Ecto neural progenitor cell (in vitro differentiated cells): ENCODE measurements at places on chromosomes 7 and 10.

GRCh38 chr10:44775402-44775741, 135.8 kb upstream of the TMEM72 start:
- no peak for DNase-seq

- DNase-seq: no peak
Measured at GRCh38 chr10:4051011-4051640, 266.1 kb upstream of the KLF6 start.

DNA sequence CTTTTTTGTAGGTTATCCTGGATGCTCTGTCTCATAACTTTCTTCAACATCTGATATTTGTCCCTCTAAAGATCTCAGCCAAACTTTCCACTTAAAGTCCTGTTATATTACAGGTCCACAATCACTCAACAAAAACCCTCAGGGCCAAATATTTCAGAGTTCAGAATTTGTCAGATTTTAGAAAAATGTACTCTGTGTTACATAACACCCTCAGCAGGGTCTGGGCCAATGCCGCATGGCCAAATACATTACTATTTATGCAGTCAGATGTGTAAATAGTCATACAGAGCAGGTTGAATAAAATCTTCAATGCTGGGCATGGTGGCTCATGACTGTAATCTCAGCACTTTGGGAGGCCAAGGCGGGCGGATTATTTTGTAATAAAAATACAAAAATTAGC, 11.5 kb downstream of the RAB19 start:
- no peak for DNase-seq

- DNase-seq: no peak
Measured at GRCh38 chr7:135745703-135746312, 2.8 kb downstream of the FAM180A start.

GRCh38 chr7:115087437-115087836, 165.5 kb downstream of the MDFIC start:
- DNase-seq: no peak

DNA sequence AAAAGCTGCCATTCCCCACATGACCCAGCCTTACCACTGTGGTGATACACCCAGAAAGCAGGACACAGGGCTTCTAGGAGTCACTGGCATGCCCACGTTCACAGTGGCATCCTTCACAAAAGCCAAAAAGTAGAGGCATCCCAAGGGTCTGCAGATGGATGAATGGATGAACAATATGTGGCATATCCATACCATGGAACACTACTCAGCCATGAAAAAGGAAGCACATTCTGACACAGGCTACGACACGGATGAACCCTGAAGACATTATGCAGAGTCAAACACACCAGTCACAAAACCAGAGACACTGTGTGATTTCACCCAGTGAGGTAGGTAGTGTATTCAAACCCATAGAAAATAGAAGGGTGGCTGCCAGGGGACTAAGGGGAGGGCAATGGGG, 104.7 kb upstream of the DDC start:
- no peak for DNase-seq

DNA sequence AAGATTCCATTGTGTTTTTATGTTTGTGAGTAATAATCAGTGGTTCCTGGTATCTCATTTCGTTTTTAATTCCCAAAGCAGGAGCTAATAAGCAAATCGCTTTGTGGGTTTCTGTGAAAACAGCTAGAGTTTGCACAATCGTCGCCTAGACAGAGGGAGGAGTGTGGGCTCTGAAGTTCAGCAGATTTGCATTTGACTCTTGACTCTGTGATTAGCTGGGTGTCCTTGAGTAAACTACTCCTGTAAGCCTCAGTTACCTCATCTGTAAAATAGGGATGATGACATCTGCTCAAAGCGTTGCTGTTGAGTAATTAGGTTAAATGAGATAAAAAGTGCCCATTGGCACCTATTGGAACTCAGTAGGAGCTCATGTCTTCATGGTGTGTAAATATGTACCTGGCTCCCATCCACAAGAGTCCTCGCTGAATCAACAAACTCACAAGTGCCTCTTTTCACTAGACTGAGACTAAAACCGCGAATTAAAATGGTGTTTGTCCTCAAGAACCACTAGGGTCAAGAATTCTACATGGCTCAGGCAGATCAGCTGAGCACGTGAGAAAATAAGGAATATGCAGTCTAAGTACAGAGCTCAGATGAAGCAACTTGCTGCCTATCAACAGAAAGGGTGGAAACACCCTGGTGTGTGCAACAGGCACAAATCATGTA, 385.8 kb upstream of the C7orf33 start:
- DNase-seq: no peak

- no peak for DNase-seq
Measured at GRCh38 chr7:54066643-54067042, 475.5 kb upstream of the VSTM2A start.

DNA sequence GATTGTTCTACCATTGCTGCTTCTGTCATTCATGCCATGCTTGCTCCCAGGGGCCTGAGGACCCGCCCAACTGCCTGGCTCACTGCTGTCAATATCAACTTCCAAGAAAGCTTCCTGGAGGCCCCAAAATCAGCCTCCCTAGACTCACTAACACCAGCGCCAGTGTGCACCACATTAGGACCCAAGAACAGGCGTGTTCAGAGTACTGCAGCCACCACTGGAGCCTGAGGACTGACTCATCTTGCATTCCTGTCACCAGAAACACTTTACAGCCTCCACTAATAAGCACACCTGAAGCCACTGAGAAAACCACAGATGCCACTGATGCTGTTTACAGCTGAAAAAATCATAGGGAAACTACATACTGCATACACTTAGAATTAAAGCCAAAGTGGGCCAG, 1284.3 kb downstream of the TYW1 start:
- no peak for DNase-seq

- DNase-seq: no peak
Measured at GRCh38 chr10:77121829-77122228, 515.8 kb downstream of the KCNMA1 start.

GRCh38 chr7:150466477-150466876, 16.0 kb downstream of the GIMAP8 start:
- no peak for DNase-seq

GRCh38 chr7:143504937-143505297, 27.2 kb downstream of the TAS2R41 start:
- DNase-seq: no peak
